ENCODE measurements at places on chromosomes 11 and 22.
A peak's percentile ranks its signal among the peaks of the same experiment; 100 is the strongest.

GRCh38 chr22:49946612-49947295 lies 13.8 kb upstream of the PIM3 start:
- no peak for DNase-seq

DNA sequence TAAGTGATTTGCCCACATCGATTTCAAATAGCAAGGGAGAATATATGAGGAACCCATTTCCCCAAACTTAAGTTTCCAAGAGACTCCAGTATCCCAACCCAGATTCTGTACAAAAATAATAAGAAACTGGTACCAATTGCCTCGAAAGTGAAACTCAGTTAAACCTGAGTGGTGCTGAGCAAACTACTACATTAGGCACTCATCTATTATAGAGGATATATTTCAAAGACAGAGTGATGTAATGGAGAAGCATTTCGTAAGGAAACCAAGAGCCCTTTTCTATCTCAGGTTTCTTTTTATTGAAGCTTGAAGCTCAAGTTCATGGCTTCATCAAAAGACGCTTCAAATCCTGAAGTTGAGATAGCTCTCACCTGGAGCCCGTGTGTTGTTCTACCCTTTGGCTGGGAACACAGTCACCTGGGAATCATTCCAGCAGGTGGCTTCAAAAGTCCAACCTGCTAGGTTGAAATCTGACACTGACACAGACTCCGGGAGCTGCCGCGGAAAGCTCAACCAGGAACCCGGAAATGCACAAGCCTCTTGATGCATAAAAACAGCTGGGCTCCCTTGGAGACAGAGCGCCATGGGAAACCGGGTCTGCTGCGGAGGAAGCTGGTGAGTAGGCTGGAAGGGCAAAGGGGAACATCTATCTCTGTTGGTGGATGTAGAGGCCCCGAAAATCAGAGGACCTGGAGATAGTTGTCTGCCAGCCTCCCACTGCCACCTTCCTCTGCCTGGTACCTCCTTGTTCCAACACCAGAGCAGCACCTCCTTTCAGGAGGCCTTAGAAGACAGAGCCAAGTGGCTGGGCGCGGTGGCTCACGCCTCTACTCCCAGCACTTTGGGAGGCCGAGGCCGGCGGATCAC lies at the start of gene C11orf52:
TSS of gene C11orf52 (plus strand) at position 524 of the 867 bp plus-strand sequence. CDS start at position 584, 60 bp downstream.
- DNase-seq, result no peak

GRCh38 chr11:32892355-32893092 lies at the start of gene QSER1:
TSS of gene QSER1 (plus strand) at chr11:32892811. CDS start at chr11:32893126, 315 bp downstream.
- peak; percentile 93 for DNase-seq

DNA sequence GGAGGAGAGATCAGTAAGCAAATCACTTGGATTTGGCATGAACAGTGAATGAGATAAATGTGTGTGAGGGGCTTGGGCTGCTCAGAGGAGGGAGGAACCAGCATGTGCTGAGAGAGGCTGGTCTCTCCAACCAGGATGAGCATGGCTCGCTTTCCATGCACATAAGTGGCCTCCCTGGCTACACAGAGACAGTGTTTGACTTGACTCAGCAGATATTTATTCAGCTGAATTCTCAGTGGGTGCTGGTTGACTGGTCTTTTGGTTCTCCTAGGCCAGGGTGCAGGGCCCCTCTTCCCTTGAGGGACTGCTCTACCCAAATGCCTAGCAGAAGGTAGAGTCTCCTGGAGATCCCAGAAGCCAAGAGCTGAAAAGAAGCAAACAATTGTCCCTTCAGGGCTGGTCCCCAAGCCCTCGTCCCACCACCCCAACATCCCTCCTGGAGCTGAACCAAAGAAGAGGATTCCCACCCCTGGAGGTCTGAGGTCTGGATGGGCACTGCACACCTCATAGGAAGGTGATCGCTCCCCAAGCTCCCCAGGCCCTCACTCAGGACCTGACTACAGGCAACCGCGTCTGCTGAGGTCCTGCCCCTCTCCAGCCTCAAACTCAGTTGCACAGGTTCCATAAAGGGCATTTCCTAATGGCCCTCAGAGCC lies 3.3 kb upstream of the TRIM29 start:
- DNase-seq, result peak; percentile 1

DNA sequence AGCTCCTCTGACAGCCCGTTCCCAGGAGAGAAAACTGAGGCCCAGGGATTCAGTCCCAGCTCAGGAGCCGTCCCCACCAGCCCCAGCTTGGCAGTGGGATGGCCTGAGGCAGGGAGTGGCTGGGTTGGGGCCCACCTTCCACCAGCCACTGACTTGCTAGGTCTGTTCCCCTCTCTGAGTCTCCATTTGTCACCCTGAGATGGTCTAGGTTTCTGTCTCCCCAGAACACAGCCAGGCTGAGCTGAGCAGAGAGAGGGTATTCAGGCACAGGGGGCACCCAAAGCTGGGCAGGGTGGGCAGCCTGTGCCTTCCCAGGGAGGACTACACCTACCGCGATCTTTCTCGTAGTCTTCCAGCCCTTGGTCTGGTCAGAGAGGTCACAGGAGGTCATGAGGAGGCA lies 95.7 kb downstream of the PDE2A start:
- no peak for DNase-seq

- DNase-seq, result no peak
These were observed 36.7 kb downstream of the ADAMTS8 start for GRCh38 chr11:130391711-130392110.

DNA sequence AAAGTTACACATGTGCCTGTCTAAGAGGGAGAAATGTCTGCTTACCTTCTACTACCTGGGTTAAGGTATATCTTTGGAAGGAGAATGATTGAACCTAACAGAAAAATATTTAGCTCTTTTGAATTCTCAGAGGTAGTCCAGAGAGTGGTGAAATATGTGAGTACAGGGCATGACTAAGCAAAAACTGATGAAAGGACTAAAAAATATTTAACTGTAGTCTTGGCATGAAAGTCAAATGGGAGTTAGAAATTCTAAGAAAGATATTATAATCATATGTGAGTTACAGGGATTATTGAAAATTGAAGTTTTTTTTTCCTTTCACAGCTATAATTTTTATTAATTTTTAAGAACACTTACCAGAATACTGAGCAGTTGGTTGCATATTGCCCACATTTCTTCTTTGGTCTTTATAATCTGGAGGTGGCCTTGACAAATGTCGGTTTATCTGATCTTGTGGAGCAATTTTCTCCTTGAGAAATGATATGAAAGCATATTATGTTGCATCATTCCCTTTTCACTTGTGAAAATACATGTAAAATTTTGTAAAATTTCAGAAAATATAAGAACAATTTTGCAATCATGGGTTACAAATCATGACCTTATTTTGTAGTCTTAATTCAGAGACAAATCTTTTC lies 61.4 kb upstream of the MTMR2 start:
- DNase-seq, result no peak

DNA sequence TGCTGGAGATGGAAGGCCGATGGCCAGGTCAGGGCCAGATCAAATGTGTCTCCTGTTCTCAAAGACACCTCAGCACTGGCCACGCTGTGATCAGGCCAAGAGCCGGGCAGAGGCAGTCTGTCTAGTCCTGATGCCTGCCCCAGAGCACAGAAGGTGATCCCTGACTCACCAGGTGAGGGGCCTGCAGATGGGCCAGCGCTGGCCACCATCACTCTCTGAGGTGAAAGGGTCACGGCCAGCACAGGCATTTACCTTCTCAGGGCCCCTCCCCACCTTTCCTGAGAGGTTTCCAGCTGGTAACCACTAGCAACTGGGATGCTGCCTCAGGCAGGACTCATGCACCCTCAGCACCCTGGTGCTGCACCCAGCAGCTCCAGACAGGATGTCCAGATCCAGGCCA lies 2.9 kb downstream of the SBF1 start:
- no peak for DNase-seq

DNA sequence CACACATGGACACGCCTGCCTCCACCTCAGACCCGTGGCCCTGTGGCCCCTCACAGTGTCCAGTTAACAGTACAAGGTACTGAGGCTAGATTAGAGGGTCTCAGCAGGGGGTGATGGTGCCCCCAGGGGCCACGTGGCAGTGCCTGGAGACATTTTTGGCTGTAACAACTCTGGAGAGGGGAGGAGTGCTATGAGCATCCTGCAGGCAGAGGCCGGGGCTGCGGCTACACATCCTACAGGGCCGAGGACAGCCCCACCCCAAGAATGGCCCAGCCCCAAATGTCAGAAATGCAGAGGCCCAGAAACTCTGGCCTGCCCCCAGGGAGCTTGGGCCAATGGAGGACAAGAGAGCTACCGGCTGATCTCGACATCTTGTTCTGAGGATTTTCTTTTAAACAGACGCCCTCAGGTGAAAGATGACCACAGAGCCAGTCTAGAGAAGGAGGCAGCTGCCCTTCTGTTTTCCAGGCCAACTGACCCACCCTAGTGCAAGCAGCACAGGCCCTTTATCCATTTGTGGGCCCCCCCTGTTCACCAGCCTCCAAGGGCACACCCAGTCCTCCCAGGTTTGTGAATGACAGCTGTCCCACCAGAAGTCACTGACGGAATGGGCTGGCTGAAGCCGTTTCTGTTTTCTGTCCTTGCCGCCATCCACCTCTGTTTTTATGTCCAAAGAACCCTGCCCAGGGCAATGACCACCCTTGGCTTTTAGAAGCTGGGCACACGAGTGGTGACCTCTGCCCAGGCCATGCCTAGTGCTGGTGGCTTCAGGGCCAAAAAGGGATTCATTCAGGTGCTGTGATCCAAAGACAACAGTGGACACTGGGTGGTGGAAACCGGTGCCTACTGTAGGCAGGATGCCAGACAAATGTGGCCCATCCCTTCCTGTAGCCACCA lies 85.2 kb upstream of the LINC01488 start:
- DNase-seq, result no peak

DNA sequence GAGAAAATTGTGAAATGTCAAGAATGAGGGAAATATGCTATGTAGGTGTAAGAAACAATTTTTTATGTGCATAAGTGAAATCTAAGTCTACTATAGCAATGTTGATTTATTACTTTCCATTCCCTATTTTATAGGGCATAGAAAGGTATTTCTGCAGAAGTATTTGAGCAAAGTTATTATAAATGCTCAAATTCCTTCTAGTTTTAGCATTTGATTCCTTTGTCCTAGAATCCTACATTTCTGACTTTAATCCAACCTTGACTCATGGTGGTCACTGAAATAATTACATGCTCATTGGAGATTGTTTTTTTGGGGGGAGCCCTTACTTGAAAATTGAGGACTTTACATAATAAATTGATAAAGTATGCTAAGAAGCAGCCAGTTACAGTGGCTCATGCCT lies 716.6 kb upstream of the LUZP2 start:
- DNase-seq, result no peak

DNA sequence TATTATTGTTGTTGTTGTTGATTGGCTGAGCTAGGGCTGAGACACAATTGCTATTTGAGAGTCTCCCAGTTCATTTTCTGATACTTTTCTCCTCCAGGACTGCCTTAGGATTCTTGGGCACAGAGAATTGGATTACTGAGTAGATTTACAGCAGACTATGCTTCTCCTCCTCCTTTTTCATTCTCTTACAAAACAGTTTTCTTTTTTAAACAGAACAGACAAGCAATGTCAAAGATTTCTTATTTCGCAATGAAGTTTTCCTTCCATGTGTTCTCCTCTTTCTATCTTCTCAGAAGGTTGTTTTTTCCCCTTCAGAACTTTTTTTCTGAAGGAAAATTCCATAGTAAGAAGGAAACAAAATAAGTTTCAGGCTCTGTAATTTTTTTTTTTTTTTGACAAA lies 19.8 kb upstream of the TIMP3 start:
- no peak for DNase-seq

GRCh38 chr22:36776722-36777121 lies 803 bp upstream of the IFT27 start:
- no peak for DNase-seq

- DNase-seq, result no peak
These were observed 680.9 kb upstream of the ANO5 start for GRCh38 chr11:21511835-21512440.

GRCh38 chr11:36312611-36313472 lies 16.8 kb downstream of the PRR5L start:
- no peak for DNase-seq

GRCh38 chr11:134267461-134267860 lies 8.7 kb upstream of the GLB1L3 start:
- no peak for DNase-seq

- DNase-seq, result no peak
These were observed 32.4 kb upstream of the SEPTIN5 start for GRCh38 chr22:19681863-19682245.

DNA sequence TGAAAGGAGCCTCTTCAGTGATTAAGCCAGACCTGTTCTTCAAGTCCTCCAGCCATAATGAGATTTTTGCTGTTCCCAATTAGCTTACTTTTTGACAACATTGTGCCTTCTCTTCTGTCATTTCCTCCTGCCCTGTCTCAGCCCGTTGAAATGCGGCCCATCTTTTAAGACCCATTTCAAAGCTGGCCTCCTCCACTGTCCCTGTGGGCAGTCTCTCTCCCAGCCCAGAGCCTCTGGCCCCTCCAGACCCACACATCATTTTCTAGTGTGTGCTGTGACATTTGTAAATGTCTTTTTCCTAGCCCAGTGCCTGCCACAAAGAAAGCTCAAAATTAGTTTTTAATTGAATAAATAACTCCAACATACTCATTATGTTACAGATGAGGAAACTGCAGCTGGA lies 70.9 kb downstream of the BUD13 start:
- no peak for DNase-seq

- DNase-seq, result no peak
These were observed 64.7 kb upstream of the RRAS2 start for GRCh38 chr11:14423633-14424032.

DNA sequence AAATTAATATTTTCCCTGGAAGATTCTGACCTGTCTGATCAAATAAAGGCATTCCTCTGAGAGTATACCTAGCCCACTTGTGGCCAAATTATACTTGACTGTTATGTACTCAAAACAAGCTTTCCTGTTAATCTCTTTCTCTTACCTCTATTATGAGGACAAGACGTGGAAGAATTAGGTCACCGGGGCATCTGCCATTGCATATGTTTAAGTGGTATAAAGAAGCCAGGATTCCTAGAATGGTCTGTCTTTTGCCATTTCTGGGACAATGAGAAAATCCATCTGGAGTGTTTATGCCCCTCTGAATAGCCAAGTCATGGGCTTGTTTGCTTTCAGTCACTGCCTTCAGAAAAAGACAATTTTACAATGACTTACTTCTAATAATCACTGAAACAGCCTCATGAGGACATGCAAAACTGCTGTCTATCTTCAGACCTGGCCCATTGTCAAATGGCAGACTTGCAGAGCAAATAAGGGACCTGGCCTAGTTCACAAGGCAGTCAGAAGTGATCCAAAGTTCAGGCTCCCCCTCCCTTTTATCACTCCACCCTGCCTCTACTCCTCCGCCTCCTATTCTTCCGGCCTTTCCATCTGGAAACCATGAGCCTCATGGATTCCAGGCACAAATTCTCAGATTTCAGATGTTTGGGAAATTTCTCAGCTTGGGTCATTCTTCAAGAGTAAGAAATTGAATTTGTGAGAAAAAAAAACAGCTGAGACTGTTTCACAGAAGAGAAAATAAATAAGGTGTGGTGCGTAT lies 128.1 kb upstream of the LDLRAD3 start:
- DNase-seq, result no peak

DNA sequence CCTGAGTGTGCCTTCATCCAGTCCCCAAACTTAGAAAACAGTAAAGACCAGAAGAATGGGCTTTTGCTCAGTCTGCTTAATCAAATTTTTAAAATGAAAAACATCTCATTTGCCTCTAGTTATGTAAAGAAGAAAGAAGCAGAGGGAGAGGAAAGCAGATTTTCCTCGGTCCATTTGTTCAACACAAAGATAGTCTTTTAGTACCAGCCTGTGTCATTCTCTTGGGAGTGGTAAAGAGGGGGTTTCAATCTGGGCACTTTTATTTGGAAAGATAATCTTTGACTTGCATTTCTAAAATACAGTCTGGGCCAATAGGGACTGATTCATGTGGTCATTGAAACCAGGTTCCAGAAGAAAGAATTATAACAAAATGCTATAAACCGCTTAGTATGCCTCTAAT lies 29.5 kb downstream of the KREMEN1 start:
- no peak for DNase-seq
